ENCODE measurements at places on chromosomes 5 and 9. TPM values are rescaled to one million over a fixed set of nuclear protein-coding genes. Genes with fewer than 3 reads are reported as not detected.

PCDHGA8 gene
- total RNA-seq, result 2.6 TPM

HAVCR2 gene
- 0.15 TPM for total RNA-seq

VCAN gene
- 203 TPM for total RNA-seq

HAVCR1 gene
- total RNA-seq, result not detected

C1QTNF2 gene
- total RNA-seq, result not detected

NXNL2 gene
- total RNA-seq, result not detected

TAF11L10 gene
- total RNA-seq, result not detected

AGTPBP1 gene
- 48.9 TPM for total RNA-seq

TAF1L gene
- total RNA-seq, result not detected

LCN15 gene
- 0.49 TPM for total RNA-seq

XRCC4 gene
- total RNA-seq, result 6.8 TPM

PCDHB2 gene
- total RNA-seq, result 44.9 TPM

ARHGEF28 gene
- total RNA-seq, result 1.5 TPM
